Cardiac septum (tissue), 1 donor: ENCODE measurements at places on chromosomes 7 and 10. TPM values are rescaled to one million over a fixed set of nuclear protein-coding genes. Genes with fewer than 3 reads are reported as not detected.

- DNase-seq: no peak
Measured at GRCh38 chr7:101950450-101951119, 133.2 kb downstream of the CUX1 start.

KLF14 gene
- not detected for total RNA-seq

GRCh38 chr7:108455551-108455997, 662 bp downstream of the NRCAM start:
- no peak for DNase-seq

- no peak for DNase-seq
Measured at GRCh38 chr10:80537736-80538480, at the start of gene SH2D4B. Gene SH2D4B (plus strand): TSS chr10:80537902. CDS start chr10:80538332, 430 bp downstream.

- no peak for DNase-seq
Measured at GRCh38 chr7:142384493-142384922, 126.7 kb upstream of the PRSS58 start.

NEURL1 gene
- 0.54 TPM for total RNA-seq

DNA sequence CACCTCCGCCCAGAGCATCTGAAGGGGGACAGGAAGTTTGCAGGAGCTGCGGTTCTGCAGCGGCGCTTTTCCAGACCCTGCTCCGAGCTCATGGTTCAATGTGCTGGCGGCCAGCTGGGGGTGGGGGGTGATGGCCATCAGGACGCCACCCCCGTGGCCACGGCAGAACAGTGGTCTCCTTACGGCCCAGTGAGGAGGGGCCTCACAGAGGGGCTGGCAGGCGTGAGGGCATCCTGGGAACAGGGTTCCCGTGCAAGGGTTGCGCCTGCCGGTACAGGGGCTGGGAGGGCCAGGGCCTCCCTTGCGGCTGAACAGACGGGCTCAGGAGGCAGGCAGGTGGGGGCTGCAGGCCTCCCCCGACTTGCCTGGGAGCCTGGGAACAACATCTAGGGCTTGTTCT, 39.0 kb upstream of the GNA12 start:
- DNase-seq: no peak

- DNase-seq: no peak
Measured at GRCh38 chr7:11810043-11810625, 21.9 kb downstream of the THSD7A start.

CALML5 gene
- not detected for total RNA-seq
